A549 treated with Mapracorat at 1 μM for 4 hours (cell line): ENCODE measurements at places on chromosomes 3 and 15. TPM values are rescaled to one million over a fixed set of nuclear protein-coding genes. Genes with fewer than 3 reads are reported as not detected.

The PLA1A gene
- total RNA-seq, result 0.26 to 0.80 TPM (median 0.40 TPM) in 5 replicates

The SLC25A20 gene
- 10.0 to 12.2 TPM (median 10.6 TPM) in 5 replicates for total RNA-seq

The CSNK1G1 gene
- 13.9 to 19.4 TPM (median 18.3 TPM) in 5 replicates for total RNA-seq

The TIMP4 gene
- total RNA-seq, result 10.0 to 14.3 TPM (median 11.9 TPM) in 5 replicates

The TFRC gene
- total RNA-seq, result 81.3 to 98.2 TPM (median 87.2 TPM) in 5 replicates

The HYKK gene
- 5.3 to 7.1 TPM (median 6.2 TPM) in 5 replicates for total RNA-seq

The MCCC1 gene
- 7.1 to 8.5 TPM (median 8.1 TPM) in 5 replicates for total RNA-seq

The TMEM212 gene
- total RNA-seq, result not detected in 5 replicates

The OR4M2 gene
- not detected in 5 replicates for total RNA-seq

The ATP13A4 gene
- not detected in 5 replicates for total RNA-seq

The NDUFB5 gene
- 41.3 to 55.3 TPM (median 48.9 TPM) in 5 replicates for total RNA-seq

The GRAMD1C gene
- 0.34 to 0.63 TPM (median 0.41 TPM) in 5 replicates for total RNA-seq

The OSTN gene
- total RNA-seq, result not detected in 5 replicates

The VIPR1 gene
- total RNA-seq, result 0.83 to 1.3 TPM (median 1.2 TPM) in 5 replicates

The SUCNR1 gene
- 0.06 to 0.16 TPM (median 0.12 TPM) in 5 replicates for total RNA-seq

The MEGF11 gene
- 0.26 to 0.53 TPM (median 0.31 TPM) in 5 replicates for total RNA-seq

The SLC22A13 gene
- total RNA-seq, result not detected in 5 replicates

The KCNMB2 gene
- not detected in 5 replicates for total RNA-seq

The MEIS2 gene
- 7.9 to 10.9 TPM (median 8.6 TPM) in 5 replicates for total RNA-seq

The PLOD2 gene
- 76.2 to 113 TPM (median 103 TPM) in 5 replicates for total RNA-seq

The P2RY12 gene
- total RNA-seq, result not detected in 5 replicates

The CCDC80 gene
- total RNA-seq, result 35.4 to 71.1 TPM (median 52.7 TPM) in 5 replicates

The CCR2 gene
- total RNA-seq, result not detected in 5 replicates

The MLF1 gene
- 21.4 to 27.3 TPM (median 25.5 TPM) in 5 replicates for total RNA-seq

The CLDN1 gene
- total RNA-seq, result 17.0 to 22.6 TPM (median 19.0 TPM) in 5 replicates

The DOCK3 gene
- 0.34 to 0.45 TPM (median 0.37 TPM) in 5 replicates for total RNA-seq

The GMPPB gene
- total RNA-seq, result 14.4 to 20.6 TPM (median 19.5 TPM) in 5 replicates

The BHLHE40 gene
- total RNA-seq, result 63.7 to 80.1 TPM (median 73.1 TPM) in 5 replicates

The CGNL1 gene
- total RNA-seq, result 0.68 to 0.85 TPM (median 0.77 TPM) in 5 replicates

The GOLGA8T gene
- 0.80 to 2.0 TPM (median 1.6 TPM) in 5 replicates for total RNA-seq

The H1-8 gene
- not detected in 5 replicates for total RNA-seq

The GABRR3 gene
- total RNA-seq, result not detected in 5 replicates

The CDHR4 gene
- 0.10 to 0.64 TPM (median 0.22 TPM) in 5 replicates for total RNA-seq

The PEAK1 gene
- 4.6 to 9.7 TPM (median 7.2 TPM) in 5 replicates for total RNA-seq

The NR2E3 gene
- 0.08 to 0.31 TPM (median 0.25 TPM) in 5 replicates for total RNA-seq

The ZNF501 gene
- not detected in 5 replicates for total RNA-seq

The RNU6-1 gene
- not detected in 5 replicates for total RNA-seq

The MYO5C gene
- 4.9 to 6.8 TPM (median 6.2 TPM) in 5 replicates for total RNA-seq

The PLSCR4 gene
- total RNA-seq, result 5.3 to 9.0 TPM (median 7.3 TPM) in 5 replicates

The PPARG gene
- 38.8 to 42.6 TPM (median 41.4 TPM) in 5 replicates for total RNA-seq

The KIF7 gene
- total RNA-seq, result 3.2 to 5.0 TPM (median 4.4 TPM) in 5 replicates

The CYP11A1 gene
- total RNA-seq, result not detected in 5 replicates
